Activated CD4-positive, alpha-beta T cell treated with anti-CD3 and anti-CD28 coated beads, Interleukin-2, amount 10 ng/mL, durations not matched to agents 7 days and 5 days (primary cell): ENCODE measurements at places on chromosomes 5 and 9. TPM values are rescaled to one million over a fixed set of nuclear protein-coding genes. Genes with fewer than 3 reads are reported as not detected.

GRCh38 chr5:32445287-32445758, 783 bp upstream of the ZFR start:
- DNase-seq = no peak

DNA sequence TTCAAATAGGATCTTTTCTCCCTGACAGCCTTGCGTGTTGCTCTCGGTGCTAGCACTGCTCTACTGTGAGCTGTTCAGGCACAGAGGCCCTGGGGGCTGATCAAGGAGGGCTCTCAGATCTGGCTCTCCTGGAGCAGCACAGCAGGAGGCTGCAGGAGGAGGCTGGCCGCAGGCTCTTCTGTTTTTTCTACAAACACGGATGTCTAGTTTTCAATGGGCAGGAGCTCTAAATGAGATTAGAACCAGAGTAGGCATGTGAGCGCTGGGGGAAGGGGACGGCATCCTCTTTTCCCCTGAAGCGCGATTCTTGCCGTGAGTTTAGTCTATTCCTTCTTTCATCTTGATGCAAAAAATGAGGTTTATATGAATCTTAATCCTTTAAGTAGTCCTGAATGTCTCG, 61.7 kb upstream of the IRX4 start:
- no peak for DNase-seq

- DNase-seq = no peak
Observed at GRCh38 chr5:115262011-115262320, 711 bp downstream of the PGGT1B start.

DNA sequence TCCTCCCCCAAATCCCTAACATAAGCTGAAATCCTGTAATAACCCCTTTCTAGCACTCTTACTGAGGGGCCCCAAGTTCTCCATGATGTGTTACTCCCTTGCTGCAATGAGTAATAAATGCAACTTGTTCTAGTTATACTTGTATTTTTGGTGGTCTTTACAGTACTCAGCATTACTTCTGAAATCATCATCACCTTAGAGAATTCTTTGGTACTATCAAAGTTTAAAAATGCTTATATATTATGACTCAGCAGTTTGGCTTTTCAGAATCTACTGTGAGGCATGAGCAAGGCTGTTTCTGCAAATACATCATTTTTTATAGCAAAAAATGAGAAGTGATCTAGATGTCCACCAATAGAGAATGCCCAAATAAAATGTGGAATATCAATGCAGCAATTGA, 20.7 kb upstream of the ROPN1L start:
- DNase-seq = no peak

GRCh38 chr5:151627650-151628049, 36.5 kb upstream of the FAT2 start:
- no peak for DNase-seq

GRCh38 chr5:115963566-115963965, 1.3 kb downstream of the LVRN start:
- no peak for DNase-seq

DNA sequence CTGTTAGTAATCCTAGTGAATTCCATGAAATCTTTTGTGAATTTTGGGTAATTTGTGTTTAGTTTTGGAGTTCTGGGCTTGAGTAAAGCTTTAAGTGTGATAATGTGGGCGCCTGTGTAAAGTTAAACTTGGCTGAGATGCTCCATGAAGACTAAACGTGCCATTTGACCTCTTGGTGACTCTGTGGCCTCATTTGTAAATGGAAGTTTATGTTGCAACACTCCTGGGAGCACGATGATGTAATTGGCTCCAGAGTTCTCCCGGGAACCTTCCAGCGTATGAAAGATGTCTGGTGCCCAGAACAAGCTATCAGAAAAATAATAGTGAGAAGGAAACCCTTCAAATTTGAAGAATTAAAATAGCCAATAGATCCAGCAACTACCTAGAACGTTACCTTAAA, 981.2 kb downstream of the TLE4 start:
- DNase-seq = no peak

GRCh38 chr5:130871346-130872086, 293.5 kb downstream of the HINT1 start:
- DNase-seq = peak; percentile 53

GRCh38 chr9:73149371-73150067, 2.1 kb upstream of the ANXA1 start:
- DNase-seq = peak; percentile 42

DNA sequence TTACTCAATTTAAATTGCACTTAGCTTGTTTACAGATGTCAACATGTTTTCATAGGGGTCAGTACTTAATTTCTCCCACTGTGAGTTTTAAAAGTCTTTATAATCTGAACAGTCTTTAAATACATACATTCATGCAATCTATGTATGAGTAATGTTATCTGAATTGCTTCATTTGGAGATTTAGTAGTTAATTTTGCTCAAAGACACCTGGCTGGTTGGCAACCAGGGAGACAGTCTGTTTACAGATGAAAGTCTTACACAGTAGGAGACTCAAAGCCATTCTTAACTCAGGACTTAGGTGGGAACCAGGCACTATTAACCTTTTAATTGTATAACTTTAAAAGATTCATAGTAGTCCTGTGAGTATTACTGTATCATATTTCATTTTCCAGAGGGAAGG, 29.3 kb downstream of the DAB2 start:
- DNase-seq = no peak

- DNase-seq = no peak
Observed at GRCh38 chr5:135151256-135151655, 117.2 kb upstream of the PITX1 start.

GRCh38 chr9:22173908-22174307, 164.8 kb upstream of the CDKN2B start:
- DNase-seq = no peak

- peak; percentile 24 for DNase-seq
Observed at GRCh38 chr5:151868451-151868850, 56.2 kb downstream of the GLRA1 start.

- DNase-seq = peak; percentile 60
Observed at GRCh38 chr9:32581512-32582143, 8.7 kb upstream of the NDUFB6 start.

GRCh38 chr5:24163091-24163490, 481.7 kb downstream of the CDH10 start:
- DNase-seq = no peak

DNA sequence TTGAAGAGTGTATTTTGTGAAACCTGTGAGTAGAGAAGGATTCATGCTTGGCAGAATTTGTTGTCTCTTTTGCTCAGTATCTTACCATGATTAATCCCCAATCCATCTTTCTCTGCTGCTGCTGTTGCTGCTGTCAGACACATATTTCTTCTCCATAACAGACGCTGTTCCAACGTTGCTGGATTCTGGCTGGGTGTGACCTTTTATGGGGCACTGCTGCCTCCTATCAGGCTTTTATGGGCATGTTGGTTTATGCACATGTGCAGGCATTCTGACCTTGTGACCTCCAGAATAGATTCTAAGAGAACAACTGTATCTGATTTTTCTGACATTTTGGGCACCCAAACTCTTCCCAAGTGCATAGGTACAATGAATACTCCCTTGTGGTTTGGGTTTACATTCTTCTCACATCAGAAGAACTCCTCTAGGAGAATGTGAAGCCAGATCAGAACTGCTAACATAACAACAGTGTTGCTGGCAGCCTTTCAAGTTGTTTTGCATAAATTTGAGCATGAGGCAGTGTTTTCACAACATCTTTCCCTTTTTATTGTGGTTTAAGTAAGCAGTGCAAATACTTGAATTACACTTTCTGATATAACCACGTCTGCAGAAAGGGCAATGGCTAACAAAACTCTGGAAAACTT, 9.2 kb upstream of the ISL1 start:
- DNase-seq = no peak

- DNase-seq = no peak
Observed at GRCh38 chr5:122653087-122654017, 121.5 kb upstream of the SNX2 start.

DNA sequence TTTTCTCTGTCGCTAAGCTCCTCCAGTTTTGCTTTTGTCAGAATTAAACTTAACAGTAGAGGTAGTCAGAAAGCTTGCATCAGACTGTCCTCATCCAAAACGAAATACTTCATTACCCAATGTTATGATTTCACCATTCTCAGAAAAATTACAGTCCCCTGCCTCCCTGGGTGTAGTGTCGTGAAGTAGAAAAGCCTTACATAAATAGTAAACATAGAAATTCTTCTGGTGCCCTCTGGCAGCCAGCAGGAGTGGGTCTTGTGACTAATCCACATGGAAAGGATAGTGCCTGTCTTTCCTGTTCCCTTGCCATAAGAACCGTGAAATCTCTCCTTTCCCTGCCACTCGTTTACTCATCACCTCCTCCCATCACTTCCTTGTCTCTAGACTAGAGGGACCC, 230.6 kb downstream of the GNA14 start:
- DNase-seq = no peak

GRCh38 chr5:64789457-64789856, 20.7 kb downstream of the CWC27 start:
- no peak for DNase-seq

DNA sequence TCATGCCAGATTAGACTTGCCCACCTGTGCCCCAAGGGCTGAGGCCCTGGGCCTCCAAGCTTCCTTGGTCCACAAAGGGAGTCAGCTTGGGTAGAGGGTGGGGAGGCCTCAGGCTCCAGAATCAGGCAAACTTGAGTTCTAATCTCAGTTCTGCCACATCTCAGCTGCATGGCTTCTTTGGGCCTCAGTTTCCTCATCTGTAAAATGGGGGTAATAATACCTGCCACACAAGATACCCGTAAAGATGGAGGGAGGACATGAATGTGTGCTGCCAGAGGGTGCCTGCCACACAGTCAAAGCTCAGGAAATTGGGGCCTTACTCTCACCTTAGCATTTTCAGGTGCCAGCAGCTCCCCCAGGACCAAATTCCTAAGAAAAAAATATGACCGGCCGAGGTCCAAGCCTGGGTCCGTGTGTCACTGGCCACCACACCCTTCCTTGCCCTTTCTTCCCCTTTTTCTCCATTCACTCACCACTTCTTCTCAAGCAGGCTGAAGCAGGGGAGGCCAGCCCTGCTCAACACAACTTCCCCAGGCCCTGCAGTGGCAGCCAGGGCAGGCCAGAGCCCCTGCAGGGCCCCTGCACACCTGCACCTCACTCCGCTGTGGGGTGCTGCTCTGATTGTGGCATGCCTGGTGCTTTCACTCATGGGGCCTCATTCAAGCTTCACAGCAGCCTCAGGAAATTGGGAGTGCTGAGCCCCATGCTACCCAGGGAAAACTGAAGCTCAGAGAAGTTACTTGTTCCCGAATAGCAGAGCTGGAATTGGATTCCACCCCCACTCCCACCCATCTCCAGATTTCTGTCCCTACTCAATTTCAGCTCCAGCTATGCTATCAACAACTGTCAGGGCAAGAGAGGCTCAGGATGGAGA, 3.9 kb downstream of the RGS14 start:
- no peak for DNase-seq

- no peak for DNase-seq
Observed at GRCh38 chr5:52119768-52120167, 667.9 kb upstream of the ITGA1 start.

GRCh38 chr5:98750693-98751092, 22.8 kb upstream of the RGMB start:
- no peak for DNase-seq

GRCh38 chr9:101201630-101202029, 173.1 kb downstream of the PLPPR1 start:
- no peak for DNase-seq

- no peak for DNase-seq
Observed at GRCh38 chr9:105502276-105502675, 54.4 kb downstream of the FSD1L start.

GRCh38 chr5:150642567-150642927, 2.1 kb downstream of the SYNPO start:
- no peak for DNase-seq

DNA sequence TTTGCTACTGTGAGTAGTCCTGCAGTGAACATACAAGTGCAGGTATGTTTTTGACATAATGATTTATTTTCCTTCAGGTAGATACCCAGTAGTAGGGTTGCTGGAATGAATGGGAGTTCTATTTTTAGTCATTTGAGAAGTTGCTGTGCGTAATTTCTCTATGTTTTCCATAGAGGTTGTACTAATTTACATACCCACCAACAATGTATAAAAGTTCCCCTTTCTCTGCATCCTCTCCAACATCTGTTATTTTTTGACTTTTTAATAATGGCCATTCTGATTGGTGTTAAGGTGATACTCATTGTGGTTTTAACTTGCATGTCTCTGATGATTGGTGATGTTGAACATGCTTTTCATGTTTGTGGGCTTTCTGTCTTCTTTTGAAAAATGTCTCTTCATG, 64.7 kb upstream of the CTSL start:
- no peak for DNase-seq

GRCh38 chr5:66353186-66353585, 209.1 kb downstream of the SREK1 start:
- DNase-seq = no peak

DNA sequence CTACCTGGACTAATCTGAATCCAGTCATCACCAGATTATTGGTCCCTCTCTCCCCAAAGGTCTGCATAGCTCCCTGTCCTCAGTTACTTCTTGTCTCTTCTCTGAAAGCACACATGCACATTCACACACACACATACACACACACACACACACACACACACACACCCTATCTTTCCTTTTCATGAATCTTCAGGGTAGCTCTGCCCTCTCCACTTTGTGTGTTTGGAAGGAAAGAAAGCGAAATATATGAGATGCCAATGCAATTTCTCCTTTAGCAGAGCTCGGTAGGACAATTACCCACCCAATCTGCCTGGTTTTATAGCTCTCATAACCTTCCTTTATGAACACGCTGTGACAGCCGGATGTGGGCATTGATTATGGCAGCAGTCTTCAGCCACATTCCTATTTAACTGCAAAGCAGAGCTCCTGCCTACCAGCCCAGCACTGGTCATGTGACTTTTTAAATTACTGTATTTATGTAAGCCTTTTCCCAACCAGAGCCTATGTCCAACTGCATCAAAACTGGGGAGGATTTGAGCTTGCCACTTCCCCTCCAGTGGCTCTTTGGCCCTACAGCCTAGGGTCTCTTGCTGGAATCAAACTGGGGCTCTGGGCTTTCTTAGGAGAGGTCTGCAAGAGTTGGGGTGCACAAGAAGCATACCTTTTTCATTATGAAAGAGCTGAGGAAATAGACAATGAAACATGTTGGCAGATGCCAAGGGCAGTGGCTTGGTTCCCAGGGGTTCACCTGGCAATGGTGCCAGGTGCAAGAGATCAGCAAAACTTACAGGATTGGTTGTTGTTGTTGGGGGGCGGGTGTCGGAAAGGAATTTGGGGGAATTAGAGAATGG, 20.8 kb upstream of the MATR3 start:
- DNase-seq = peak; percentile 48

GRCh38 chr9:98944057-98944733, 488 bp downstream of the COL15A1 start:
- DNase-seq = no peak

Gene IL11RA
- 66.3 TPM for total RNA-seq

Gene SLC27A6
- total RNA-seq = not detected

Gene MLLT3
- total RNA-seq = 74.7 TPM

Gene PGM5
- total RNA-seq = not detected

Gene NR6A1
- 0.19 TPM for total RNA-seq

Gene KCNV2
- total RNA-seq = not detected

Gene C5orf34
- total RNA-seq = 11.0 TPM
